Calu3 (cell line): ENCODE measurements at places on chromosomes 7 and 10. TPM values are rescaled to one million over a fixed set of nuclear protein-coding genes. Genes with fewer than 3 reads are reported as not detected.

DNA sequence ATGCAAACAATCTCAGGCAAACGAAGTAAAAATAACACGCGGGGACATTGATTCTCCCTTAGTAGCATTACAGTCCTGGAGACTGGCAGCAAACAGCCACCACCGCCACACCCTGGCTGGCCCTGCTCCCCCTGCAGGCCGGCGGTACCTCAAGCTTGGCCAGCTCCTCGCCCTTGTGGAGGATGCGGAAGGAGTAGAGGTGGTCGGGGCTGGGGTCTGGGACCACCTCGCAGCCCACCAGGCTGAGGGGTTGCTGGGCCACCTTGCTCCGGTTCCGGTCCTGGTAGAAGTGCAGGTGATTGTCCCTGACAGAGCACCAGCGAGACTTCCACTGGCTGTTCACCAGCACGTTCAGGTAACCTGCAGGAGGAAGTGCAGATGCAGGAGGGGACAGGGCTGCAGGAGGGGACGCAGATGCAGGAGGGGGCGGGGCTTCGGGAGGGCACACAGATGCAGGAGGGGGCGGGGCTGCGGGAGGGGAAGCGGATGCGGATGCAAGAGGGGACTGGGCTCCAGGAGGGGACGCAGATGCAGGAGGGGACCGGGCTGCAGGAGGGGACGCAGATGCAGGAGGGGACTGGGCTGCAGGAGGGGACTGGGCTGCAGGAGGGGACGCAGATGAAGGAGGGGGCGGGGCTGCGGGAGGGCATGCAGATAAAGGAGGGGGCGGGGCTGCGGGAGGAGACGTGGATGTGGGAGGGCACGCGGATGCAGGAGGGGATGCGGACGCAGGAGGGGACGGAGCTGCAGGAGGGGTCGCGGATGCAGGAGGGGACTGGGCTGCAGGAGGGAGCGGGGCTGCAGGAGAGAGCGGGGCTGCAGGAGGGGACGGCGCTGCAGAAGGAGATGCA is 65.7 kb downstream of the VWA2 start:
- peak; percentile 58 for DNase-seq

GRCh38 chr10:27153845-27154193 is 365 bp downstream of the YME1L1 start:
- no peak for DNase-seq

DNA sequence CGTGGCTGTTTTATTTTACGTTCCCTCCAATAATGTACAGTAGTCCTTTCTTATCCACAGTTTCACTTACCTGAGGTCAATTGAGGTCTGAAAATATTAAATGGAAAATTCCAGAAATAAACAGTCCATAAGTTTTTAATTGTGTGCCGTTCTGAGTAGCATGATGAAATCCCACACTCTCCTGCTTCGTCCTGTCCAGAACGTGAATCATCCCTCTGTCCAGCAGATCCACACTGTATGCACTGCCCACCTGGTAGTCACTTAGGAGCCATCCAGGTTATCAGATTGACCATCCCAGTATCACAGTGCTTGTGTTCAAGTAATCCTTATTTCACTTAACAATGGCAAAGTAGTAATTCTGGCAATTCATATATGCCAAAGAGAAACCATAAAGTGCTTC is 46.3 kb downstream of the STARD3NL start:
- DNase-seq: no peak

DNA sequence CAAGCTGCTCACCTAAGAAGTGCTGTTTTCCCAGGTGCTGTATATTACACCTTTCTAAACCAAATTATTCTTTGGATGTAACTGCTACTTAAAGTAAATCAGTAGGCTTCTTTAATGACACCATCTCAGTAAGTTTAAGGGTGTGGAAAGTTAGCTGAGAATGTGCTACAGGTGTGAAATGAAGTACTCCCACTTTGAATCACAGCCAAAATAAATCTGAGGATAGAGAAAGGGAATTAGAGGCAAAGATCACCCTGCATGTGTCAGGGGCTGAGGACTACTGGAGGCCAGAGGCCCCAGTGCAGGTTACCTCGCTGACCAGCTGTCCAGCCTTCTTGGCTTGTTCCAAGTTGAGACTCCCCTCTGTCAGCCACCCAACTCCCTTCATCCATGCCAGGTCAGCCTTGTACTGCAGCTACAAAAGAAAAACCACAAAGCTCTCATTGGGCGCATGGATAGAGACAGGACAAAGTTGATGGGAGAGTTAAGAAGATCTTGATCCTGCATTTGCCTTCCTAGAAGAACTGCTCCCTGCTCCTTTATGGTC is 35.2 kb downstream of the NRAP start:
- no peak for DNase-seq

DNA sequence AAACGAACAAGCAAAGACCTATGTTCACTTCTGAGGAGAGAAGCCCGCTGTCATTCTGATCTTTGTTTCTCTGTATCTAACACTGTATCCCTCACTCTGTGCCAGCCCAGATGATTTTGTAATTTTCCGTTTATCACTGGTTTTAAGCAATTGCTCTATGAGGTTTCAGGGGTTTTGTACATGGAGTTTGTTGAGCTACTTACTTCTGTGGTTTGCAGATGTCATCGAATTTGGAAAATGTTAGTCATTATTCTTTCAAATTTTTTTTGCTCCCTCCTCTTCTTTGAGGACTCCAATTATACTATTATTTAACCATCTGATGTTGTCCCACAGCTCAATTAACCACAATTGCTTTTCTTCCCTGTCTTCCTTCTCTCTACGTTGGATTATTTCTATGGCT is 650.9 kb upstream of the IGFBP3 start:
- no peak for DNase-seq

DNA sequence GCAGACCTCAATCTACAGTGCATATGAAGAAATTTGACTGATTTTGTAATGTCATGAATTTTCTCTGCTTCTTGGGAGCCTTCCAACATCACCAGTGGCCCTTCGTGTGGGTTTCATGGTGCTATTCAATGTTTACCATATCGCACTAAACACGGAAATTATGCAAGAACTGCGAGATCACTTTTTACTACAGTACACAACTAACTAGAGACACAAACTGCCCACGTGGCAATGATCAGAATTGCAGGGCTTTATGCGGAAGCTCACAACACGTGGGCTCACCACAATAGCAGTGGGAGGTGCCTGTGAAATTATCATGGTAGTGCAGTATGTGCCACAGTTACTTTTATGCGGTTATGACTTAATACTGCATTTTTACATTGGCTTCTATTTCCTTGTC is 449.7 kb upstream of the KLF6 start:
- no peak for DNase-seq

- no peak for DNase-seq
These were observed 151.5 kb downstream of the SLIT1 start for GRCh38 chr10:97034301-97034700.

- no peak for DNase-seq
These were observed 105.5 kb upstream of the CSTF2T start for GRCh38 chr10:51804866-51805265.

DNA sequence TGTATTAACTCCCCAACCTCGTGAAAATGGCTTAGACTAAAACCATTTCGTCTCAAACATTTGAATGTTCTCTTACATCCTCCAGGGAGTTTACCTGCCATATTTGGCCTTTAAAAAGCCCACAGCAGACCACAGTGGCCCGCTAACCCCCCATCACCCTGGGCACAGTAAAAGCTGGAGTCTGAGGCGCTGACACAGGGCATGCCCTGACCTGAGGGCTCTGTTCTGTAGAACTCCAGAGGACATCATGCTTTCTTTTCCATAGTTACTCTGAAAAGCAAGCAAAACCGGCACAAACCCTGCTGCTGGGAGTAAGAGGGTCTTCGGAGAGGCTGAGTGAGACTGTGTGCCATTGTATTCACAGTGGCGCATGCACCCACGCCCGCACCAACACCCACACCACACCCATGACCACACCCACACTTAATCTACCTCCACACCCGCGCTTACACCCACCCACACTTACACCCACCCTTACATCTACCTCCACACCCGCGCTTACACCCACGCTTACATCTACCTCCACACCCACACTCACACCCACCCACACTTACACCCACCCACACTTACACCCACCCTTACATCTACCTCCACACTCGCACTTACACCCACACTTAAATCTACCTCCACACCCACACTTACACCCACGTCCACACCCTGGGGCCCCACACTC is 32.1 kb downstream of the LRRC27 start:
- DNase-seq: no peak

- no peak for DNase-seq
These were observed 1.1 kb upstream of the DLG5 start for GRCh38 chr10:77927402-77928246.

GRCh38 chr7:110650328-110650727 is 440.6 kb upstream of the LRRN3 start:
- no peak for DNase-seq

DNA sequence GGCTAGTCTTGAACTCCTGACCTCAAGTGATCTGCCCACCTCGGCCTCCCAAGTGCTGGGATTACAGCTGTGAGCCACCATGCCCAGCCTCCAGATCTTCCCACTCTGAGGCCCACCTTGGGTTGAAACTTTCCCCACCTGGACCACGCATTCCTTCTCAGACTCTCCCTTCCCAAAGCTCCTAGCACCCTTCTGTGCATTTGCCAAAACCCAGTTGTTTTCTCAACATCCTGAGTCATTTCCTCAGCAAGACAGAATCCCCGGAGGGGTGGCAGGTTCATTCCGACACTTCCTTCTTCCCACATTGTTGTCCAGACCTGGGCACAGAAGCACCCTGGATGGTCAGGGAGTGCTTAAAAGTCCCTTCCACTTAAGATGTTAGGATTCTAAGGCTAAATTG is 28.9 kb downstream of the BAG3 start:
- peak; percentile 24 for DNase-seq

GRCh38 chr10:12350167-12350872 is 973 bp downstream of the CAMK1D start:
- DNase-seq: no peak

GRCh38 chr10:104680467-104681401 is 39.6 kb downstream of the SORCS3 start:
- no peak for DNase-seq

- DNase-seq: no peak
These were observed 347.7 kb downstream of the GLRX3 start for GRCh38 chr10:130483691-130484467.

GRCh38 chr7:78179827-78180477 is 381.4 kb downstream of the PHTF2 start:
- no peak for DNase-seq

DNA sequence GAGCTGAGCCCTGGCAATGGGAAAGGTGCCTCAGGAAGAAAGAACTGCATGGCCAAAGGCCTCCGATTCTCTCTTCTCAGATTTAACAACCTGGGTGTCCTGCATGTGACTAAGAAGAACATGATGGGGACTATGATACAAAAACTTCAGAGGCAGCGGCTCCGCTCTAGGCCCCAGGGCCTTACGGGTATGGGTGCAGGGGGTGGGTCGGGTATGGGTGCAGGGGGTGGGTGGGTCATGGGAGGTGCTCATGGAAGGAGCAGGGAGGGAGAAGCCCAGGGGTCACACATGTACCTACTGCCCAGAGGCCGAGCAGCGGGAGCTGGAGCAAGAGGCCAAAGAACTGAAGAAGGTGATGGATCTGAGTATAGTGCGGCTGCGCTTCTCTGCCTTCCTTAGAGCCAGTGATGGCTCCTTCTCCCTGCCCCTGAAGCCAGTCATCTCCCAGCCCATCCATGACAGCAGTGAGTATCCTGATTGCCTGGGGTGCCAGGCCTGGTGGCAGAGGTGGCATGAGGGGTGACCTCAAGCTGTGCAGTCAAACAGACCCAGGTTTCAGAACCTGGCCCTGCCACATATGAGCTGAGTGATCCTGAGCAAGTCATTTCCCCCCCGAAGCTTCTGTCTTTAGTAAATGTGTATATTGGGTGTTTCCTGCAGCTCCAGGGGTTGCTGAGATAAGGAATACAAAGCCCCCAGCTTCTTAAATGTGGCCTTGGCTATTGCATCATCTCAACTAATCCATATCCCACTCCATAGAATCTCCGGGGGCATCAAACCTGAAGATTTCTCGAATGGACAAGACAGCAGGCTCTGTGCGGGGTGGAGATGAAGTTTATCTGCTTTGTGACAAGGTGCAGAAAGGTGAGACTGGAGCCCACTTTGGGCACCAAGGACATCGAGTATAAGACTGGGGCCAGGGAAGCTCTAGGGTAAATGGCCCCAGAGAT is 2.0 kb downstream of the NFKB2 start:
- no peak for DNase-seq

DNA sequence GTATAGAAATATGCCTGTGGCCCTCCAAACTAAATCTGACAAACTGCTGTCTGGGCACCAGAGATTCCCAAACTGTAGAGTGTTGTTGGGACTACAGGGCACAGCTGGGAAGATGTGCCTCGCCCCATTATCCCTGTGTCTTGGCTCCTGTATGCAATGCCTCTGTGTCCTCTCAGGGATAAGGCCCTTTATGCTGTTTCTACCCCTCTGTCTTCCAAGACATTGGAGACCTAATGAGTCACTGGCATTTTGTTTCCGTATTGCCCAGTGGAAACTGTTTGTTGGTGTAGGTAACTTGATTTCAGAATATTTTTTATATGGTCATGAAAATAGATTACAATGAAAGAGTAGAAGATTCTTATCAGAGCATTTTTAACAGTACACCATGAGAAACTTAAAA is 183.2 kb downstream of the GLI3 start:
- DNase-seq: no peak

GRCh38 chr10:107390563-107390962 is 226.1 kb upstream of the SORCS1 start:
- no peak for DNase-seq

DNA sequence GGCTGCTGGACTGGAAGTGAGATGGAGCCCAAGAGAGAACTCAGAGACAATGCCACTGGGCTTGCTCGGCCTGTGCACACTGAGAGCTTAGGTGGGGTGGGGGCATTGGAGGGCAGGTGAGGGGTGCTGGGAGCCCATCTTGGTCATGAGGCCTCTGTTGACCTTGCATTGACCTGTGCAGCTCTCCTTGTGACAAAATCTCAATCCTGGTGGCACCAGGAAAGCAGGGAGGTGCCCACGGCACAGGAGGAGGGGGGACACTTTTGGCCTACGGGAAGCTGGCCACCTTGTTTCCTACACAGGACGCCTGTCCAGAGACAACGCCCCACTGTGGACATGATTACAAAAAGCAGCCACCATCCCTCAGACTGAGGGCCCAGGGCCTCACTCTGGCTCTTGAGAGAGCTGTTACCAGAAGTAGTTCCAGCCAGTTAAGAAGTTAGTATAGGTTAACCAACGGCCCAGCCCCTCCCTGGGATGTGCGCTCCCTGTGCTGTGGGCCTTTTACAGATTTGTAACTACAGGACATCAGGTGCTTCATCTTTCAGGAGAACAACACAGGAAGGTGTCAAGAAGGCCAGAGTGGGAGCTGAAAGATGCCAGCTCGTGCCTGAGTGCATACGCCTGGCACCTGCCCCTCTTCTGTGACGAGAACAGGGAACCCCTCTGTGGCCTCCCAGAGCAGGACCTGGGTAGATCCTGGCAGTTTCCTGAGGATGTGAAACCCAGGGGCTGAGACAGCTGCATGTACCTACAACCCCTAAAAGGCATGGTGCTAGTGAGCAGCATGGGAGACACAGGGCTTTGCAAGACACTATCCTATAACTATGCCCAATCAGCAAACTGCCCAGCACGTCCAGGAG is 10.3 kb downstream of the PKD1L1 start:
- DNase-seq: no peak

Gene SAMD9L
- 25.9 and 60.8 TPM in 2 replicates for total RNA-seq

Gene SPDYE2B
- total RNA-seq: not detected in 2 replicates

Gene ZWINT
- 111 and 112 TPM in 2 replicates for total RNA-seq

Gene AKR1C8
- total RNA-seq: not detected in 2 replicates

Gene AKR1C4
- total RNA-seq: 0.40 and 0.76 TPM in 2 replicates

Gene PTER
- 30.1 and 33.1 TPM in 2 replicates for total RNA-seq

Gene HIP1
- 8.3 and 10.7 TPM in 2 replicates for total RNA-seq

Gene ACTL6B
- not detected in 2 replicates for total RNA-seq

Gene STX1A
- 26.1 and 26.2 TPM in 2 replicates for total RNA-seq

Gene PSMA2
- total RNA-seq: 191 and 208 TPM in 2 replicates
